Erythroblast (primary cell): ENCODE measurements at places on chromosomes 16 and 17.

DNA sequence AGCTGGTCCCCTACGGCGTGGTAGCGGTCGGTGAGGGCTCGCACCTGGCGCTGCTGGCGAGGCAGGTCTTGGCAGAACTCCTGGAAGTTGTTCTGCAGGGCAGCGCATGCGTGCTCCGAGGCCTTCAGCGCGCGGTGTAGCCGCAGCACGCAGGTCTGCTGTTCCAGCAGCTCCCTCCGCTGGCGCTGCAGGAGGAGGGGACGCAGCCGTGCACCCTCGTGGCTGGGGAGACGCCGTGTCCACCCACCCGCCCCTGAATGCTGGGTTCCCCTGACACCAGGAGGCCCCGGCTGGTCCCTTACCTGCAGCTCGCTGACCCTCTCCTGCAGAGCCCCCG lies 12.2 kb downstream of the EVPL start:
- DNase-seq: no peak

DNA sequence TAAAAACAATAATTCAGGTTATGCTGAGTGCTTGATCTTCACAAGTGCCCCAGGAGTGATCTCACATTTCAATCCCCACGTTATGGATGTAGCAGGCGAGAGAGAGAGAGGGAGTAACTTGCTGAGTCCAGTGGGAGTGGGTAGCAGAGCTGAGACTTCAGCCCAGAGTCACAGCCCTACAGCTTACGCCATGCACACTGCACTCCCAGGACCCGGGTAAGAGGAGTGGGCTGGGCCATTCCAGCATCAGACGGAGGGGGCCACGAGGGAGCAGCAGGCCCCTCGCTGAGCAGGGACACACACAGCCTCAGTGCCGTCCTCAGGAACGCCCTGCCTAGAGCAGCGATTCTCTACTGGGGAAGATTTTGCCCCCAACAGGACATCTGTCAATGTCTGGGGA lies 9.8 kb upstream of the KIF19 start:
- no peak for DNase-seq

- DNase-seq: no peak
Measured at GRCh38 chr16:67388591-67388990, 4.7 kb downstream of the TPPP3 start.

DNA sequence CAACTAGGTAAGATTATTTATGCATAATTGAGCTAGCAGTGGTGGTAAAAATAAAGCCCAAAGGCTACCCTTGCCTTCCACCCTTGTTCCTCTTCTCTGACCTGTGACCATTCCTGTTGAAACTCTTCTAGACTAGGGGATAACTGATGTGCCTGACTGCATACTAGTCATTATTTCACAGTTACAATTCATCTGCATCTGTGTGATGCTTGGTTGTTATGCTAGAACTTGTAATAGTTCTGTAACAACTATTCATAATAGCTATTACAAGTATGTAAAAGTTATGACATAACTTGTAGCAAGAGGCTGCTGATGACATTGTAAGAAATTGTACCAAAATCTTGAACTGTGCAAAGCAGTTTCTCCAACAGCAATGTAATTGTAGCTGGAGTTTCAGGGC lies 2.4 kb upstream of the VAC14 start:
- DNase-seq: no peak

DNA sequence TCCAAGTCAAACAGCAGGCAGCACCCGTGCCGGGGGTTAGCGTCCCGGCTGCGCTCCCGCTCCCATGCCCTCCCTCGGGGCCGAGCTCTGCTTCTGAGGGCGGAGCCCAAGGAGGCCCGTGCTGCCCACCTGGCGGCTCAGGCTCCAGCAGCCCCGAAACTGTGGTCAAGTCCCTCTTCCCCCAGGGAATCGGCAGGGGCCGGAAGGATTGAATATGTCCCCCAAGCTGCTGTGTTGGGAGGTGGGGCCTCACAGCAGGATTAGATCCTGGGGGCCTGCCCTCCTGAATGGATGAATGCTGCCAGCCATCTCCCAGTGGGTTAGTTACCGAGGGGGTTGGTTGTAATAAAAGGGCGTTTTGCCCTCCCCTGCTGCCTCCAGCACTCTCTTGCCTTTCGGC lies 33.9 kb downstream of the MAP2K3 start:
- no peak for DNase-seq

DNA sequence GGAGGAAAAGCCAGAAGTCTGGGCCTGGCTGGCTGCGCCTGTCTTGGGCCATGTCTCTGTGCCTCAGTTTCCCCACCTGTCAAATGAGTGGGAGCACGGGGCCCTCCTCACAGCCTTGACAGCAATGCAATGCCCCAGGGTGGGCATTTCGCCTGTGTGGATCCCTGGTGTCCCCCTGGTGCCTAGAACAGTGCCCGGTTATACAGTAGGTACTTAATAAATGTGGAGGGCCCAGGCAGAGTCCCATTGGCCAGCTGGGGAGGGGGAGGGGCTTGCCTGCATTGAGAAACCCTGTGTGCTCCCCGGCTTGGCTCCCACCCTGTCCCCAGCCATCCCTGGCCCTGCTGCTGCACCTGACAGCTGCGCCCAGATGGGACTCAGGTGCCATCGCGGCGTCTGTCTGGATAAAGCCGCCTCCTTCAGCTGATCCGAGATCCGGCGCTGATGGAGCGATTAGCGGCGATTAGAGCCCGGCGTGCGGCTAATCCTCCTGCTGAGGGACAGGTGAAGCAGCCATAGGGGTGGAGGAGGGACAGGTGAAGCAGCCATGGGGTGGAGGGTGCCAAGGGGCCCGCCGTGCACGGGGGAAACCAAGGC lies 12.4 kb downstream of the ZFPM1 start:
- DNase-seq: no peak

DNA sequence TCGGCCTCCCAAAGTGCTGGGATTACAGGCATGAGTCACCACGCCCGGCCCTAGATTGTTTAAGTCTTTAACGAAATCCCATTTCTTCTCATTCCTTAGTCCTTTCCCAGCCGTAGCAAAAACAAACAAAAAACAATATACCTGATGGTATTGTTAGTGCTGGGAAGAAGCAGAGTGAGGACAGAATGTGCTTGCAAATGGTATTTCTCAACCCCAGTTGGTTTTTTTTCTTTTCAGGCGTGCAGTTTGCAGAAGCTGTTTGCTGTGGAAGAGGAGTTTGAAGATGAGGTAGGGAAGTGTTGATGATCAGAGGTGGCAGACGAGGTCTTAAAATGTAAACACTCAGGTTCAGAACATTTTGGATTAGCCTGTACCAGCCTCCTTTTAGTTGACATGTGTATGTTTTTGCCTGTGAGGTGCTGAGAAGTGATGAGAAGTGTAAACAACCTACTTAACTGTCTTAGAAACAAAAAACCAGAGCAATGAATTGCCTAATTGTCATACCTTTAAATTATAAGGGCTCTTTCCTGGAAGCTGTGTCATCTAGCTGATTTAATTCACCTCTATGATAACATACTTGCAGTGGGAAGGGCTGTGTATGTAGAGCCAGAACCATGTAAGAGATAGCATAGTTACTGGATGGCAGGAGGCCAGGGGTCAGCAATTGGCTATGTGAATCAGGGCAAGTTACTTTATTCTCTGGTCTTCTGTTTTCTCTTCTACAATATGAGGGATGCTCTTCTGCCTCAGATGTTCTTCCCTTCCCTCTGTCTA lies 3.4 kb downstream of the HROB start:
- DNase-seq: peak; percentile 56

DNA sequence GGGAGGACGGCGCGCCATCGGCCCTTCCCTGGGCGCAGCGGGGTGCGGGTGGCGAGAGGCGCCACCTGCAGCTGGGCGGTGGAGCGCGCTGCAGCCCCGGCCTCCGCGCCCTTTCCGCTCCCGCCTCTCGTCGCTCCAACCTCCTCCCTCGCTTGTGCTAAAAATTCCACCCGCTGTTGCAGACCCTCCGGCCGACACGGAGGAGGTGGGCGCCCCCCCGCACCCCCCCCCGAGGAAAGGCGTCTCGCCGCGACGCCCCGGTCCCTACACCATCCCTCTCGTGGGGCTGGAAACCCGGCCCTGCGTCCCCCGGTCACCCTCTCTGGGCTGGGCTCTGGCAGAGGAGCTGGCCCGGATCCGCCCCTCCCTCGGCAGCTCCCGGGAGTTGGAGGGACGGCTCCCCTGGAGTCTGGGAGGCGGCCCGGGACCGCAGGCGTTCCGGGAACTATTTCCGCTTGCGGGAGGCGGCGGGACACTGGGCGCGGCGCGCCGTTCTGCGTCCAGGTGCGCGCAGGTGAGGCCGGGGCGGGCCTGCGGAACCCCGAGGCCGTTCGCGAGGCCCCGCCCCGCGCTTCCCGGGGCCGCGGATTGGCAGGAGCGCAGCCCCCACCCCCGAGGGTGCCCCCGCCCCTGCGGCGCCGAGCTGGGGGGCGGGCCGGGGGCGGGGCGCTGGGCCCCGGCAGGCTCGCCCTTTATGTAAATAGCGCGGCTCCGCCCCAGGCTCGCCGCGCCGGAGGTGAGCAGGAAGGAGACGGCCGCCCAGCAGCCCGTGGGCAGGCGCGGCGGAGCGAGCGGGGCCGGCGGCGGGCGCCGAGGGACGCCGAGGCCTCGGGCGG lies at the start of gene LLGL2:
Gene LLGL2 (plus strand): TSS at position 728 of the 836 bp plus-strand sequence. CDS start 17,730 bp downstream, outside the sequence.
- DNase-seq: peak; percentile 88

DNA sequence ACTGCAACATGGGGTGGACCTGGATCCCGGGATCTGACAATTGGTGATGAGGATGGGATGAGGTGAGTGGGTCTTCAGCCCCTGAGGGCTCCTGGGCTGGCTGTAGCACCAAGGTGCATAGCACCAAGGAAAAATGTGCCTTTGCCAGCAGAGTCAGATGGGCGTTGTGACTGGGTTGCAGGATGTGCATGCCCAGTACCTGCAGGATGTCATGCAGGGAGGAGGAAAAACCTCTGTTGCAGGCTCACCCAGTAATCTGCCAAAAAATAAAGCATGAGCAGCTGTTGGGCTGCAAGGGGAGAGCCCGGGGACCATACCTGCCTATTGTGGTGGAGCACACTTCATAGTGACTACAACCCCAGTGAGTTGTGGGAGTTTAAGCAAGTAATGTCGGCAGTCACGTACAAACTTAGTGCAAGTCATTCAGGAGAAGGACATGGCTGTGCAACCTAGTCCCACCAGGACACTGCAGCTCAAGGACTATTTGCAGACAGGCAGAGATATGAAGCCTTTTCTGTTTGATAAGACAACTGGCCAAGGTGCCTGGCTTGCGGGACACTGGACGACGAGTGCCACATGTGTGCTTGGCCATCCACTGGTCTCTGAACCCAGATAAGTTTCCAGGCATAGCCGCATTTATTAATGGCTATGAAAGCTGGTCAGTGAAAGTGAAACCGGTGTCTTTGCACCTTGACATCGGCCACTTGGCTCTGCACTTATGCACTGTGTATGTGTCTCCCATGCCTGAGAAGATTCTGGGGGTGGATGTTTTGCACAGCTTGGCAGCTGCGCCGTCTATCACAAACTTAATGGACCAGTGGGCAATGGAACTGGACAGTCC lies 499.8 kb downstream of the KCNJ2 start:
- no peak for DNase-seq

- DNase-seq: no peak
Measured at GRCh38 chr17:33987162-33987561, 267.9 kb upstream of the CCL2 start.

- no peak for DNase-seq
Measured at GRCh38 chr17:63820963-63821561, 6.2 kb upstream of the PSMC5 start.

- DNase-seq: peak; percentile 68
Measured at GRCh38 chr17:49224198-49224996, 6.2 kb downstream of the PHOSPHO1 start.

GRCh38 chr17:72387487-72387886 lies 266.7 kb downstream of the SOX9 start:
- DNase-seq: no peak

GRCh38 chr17:8451933-8452614 lies 16.4 kb downstream of the NDEL1 start:
- DNase-seq: no peak

DNA sequence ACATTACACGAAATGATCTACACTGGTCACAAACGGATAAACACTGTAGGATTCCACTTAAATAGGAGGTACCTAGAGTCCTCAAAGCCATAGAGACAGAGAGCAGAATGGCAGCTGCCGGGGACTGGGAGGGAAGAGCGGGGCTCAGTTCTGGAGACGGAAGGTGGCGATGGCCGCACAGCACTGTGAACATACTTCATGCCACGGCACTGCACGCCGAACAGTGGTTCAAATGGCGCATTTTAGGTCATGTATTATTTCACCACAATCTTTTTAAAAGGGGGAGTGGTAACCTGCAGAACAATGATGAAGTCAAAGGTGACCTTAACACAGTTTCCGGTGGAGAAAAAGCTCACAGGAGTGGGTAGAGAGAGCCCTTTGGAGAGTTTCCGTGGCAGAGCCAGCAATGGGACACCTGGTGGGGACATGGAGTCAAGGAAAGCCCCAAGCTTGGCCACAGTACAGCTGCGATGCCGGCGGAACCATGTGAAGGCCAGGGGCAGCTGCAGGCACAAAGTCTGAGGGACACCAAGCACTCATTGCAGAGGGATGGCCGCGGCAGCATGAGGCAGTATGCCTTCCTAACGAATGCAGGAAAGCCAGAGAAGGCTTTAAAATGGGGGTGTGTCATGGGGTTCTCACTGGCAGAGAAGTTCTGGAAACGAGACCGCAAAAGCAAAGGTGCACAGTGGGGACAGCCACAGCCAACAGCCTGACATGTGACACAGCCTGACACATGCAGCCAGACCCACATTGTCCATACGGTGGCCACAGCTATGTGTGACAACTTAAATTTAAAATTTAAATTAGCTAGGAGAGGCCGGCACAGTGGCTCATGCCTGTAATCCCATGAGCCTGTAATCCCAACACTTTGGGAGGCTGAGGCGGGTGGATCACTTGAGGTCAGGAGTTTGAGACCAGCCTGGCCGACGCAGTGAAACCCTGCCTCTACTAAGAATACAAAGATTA lies 7.3 kb downstream of the FLCN start:
- no peak for DNase-seq

- no peak for DNase-seq
Measured at GRCh38 chr16:68286153-68287074, 22.1 kb downstream of the SLC7A6 start.

GRCh38 chr16:89246903-89247733 lies 29.6 kb downstream of the ZNF778 start:
- peak; percentile 94 for DNase-seq

DNA sequence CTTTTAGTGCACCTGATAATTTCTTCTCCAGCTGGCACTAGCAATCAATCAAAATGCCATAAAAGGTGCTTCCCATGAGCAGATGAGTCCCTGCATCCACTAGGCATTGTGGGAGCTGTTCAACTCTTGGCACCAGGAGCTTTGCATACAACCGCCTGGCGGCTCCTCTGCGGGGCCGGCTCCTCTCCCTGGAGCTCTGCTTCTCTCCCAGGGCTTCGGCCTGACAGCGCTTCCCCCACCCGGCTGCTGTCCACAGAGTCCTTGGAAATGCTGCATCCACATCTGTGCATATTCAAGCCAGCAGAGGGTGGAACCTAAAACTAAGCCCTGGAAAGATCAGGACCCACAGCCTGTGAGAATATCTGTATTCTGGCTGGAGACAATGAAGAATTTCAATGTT lies 62.9 kb downstream of the LMF1 start:
- no peak for DNase-seq
